ENCODE measurements at places on chromosomes 6 and 20. TPM values are rescaled to one million over a fixed set of nuclear protein-coding genes. Genes with fewer than 3 reads are reported as not detected.

DNA sequence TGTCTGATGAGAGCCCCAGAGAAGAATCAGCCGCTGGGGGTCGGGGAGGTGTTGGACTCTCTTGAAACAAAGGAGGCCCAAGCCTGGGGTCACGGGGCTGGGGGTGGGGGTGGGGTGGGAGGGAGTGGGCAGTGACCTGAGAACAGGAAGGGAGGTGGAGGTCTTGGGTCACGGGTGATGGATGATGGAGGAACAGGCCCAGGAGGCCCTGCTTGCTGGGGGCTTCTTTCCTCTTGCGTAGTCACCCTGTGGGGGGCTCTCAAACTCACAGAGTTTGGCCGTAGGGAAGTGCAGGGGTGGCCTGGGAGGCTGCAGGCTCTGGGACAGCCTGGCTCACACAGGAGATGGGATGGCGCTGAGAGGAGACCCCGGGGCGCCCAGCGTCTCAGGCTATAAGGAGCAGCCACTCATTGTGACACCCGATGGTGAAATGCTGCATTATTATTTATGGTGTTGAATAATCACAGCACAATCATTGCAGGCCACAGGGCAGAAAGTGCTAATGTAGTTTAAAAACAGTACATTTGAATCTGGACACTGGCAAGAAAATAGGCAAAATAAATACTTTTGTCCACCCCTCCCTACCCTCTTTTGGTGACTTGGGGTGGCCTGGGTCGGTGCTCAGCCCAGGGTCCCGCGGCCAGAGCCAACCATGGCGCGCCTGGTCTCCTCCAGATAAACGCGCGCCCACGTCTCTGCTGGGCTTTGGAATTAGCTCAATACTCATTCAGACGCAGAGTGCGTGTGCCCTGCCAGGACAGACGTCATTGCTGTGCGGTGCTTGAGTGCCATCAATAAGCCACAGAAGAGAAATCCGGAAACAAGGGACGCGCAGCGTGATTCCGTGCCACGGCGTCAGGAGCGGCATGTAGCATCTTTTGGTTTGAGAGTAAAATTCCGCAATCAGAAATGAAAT, 27.3 kb upstream of the BHLHE23 start:
- DNase-seq: no peak

GRCh38 chr6:163405412-163406309, 8.9 kb upstream of the QKI start:
- peak; percentile 80 for DNase-seq

Gene NKX2-2
- total RNA-seq: not detected

DNA sequence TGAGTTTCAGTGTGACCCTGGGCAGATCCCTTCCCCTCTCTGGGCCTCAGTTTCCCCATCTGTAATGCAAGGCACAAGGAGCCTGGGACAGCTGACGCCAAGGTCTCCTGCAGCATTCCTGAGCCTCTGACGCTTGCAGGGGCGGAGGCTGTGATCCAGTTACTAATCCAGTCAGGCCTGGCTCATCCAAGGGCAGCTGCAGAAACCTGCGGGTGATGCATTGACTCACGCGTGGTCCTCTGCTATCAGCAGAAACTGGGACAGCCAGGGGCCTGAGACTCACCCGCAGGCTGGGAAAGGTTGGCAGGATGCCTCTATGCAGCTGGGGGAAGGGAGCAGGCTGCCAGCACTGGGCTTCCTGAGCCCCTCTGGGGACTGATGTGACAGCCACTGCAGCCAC, 65.0 kb upstream of the SIRPA start:
- no peak for DNase-seq

DNA sequence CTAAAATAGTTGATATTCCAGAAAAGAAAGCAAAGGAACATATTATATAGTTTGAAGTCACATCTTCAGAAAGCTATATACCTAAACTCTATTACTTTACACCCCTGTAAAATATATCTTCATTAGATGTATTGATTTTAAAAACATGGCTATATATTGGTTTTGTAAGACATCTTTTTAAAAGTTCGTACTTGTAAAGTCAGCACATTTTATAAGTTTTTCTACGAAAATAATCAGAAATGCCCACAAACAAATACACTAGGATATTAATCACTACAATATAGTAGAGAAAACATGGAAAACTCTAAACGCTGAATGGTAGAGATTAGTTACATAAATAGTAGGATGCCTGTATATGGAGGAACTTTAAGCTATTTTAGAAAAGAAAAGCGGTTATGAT, 52.9 kb downstream of the RNF217 start:
- no peak for DNase-seq

GRCh38 chr6:5507131-5507681, 245.9 kb downstream of the FARS2 start:
- no peak for DNase-seq
